ENCODE measurements at places on chromosomes 4 and X. TPM values are rescaled to one million over a fixed set of nuclear protein-coding genes. Genes with fewer than 3 reads are reported as not detected.

PABPC1L2B gene
- not detected for total RNA-seq

PCYT1B gene
- total RNA-seq: 0.43 TPM

NAA11 gene
- total RNA-seq: not detected

MAGEA6 gene
- total RNA-seq: not detected

CXCL10 gene
- total RNA-seq: 13.0 TPM

FRG1 gene
- 29.8 TPM for total RNA-seq

MAGEB2 gene
- not detected for total RNA-seq

MAGEE1 gene
- total RNA-seq: 0.72 TPM

FAM47A gene
- not detected for total RNA-seq

TBX22 gene
- not detected for total RNA-seq

DDX53 gene
- total RNA-seq: not detected

DNASE1L1 gene
- 65.8 TPM for total RNA-seq

NRK gene
- not detected for total RNA-seq

OPHN1 gene
- 4.8 TPM for total RNA-seq

CT83 gene
- 1.1 TPM for total RNA-seq

CHRNA9 gene
- not detected for total RNA-seq

DTHD1 gene
- total RNA-seq: 0.85 TPM

SPARCL1 gene
- total RNA-seq: 0.72 TPM

SPANXA2 gene
- not detected for total RNA-seq

NDP gene
- 0.48 TPM for total RNA-seq

VSIG1 gene
- 1.3 TPM for total RNA-seq

CLCN5 gene
- total RNA-seq: 7.2 TPM

FAT4 gene
- total RNA-seq: 0.96 TPM

PTCHD1 gene
- under 0.01 TPM for total RNA-seq

ANOS1 gene
- under 0.01 TPM for total RNA-seq

TACR3 gene
- not detected for total RNA-seq

CABS1 gene
- total RNA-seq: not detected

GAGE13 gene
- total RNA-seq: not detected

WDR17 gene
- 0.48 TPM for total RNA-seq

CAPN6 gene
- total RNA-seq: 0.24 TPM

TSPYL2 gene
- 5.5 TPM for total RNA-seq

BRCC3 gene
- 10.6 TPM for total RNA-seq

PRRG1 gene
- 12.0 TPM for total RNA-seq

GPAT3 gene
- 3.2 TPM for total RNA-seq

RRH gene
- 0.21 TPM for total RNA-seq

SLC34A2 gene
- total RNA-seq: 0.21 TPM

EPHA5 gene
- under 0.01 TPM for total RNA-seq

BANK1 gene
- 0.72 TPM for total RNA-seq

SEPSECS gene
- 6.5 TPM for total RNA-seq

PLAC8 gene
- total RNA-seq: 0.48 TPM

SSX5 gene
- total RNA-seq: not detected

ANK2 gene
- 5.8 TPM for total RNA-seq

GAGE1 gene
- not detected for total RNA-seq

RAI2 gene
- not detected for total RNA-seq

SOD3 gene
- 0.64 TPM for total RNA-seq

CDKL5 gene
- 2.3 TPM for total RNA-seq
